ENCODE measurements at places on chromosomes 7 and 10.

DNA sequence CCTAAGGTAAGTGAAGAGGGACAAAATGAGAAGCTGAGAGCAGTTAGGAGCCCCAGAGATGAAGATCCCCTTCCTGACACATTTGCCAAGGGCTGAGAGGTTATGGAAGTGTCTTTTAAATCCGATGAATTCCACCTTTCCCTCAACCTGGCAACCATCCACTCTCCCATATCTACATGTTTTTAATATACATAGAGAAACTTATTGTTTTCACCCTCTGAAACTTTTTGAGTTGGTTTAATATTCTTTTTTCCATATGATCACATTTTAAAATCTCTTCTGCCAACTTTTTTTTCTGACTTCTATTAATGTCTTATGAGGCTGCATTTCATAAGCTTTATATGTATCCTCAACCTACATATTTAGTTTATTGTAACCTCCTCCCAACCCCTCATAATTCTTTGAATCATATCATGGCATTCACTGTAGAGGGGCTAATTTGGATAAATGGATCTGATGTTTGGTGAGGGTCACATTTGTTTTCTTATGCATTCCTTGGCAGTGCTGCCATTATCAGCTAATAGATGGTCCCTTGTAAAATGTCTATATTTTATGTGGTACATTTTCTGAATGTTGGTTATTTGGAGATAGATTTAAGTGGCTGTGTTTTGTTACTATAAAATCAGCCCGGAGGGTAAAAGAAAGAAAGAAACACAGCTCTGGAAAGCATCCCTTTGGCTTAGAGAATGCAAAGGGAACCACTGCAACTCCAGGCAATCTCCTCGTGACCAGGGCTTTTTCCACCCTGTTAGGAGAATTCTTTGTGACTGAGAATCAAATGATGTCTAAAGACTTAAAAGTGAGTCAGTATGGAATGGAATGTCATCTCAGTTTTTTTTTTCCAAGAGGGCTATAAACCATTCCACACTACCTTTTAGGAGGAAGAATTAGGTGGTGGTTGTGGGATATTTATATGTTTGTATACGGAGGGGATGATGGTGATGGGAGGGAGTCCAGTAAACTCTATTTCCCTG, 334.4 kb downstream of the SUGCT start:
- DNase-seq, result no peak

- DNase-seq, result no peak
Measured at GRCh38 chr7:25727446-25727845, 424.6 kb upstream of the NFE2L3 start.

- no peak for DNase-seq
Measured at GRCh38 chr7:84025332-84025927, 169.2 kb downstream of the SEMA3A start.

DNA sequence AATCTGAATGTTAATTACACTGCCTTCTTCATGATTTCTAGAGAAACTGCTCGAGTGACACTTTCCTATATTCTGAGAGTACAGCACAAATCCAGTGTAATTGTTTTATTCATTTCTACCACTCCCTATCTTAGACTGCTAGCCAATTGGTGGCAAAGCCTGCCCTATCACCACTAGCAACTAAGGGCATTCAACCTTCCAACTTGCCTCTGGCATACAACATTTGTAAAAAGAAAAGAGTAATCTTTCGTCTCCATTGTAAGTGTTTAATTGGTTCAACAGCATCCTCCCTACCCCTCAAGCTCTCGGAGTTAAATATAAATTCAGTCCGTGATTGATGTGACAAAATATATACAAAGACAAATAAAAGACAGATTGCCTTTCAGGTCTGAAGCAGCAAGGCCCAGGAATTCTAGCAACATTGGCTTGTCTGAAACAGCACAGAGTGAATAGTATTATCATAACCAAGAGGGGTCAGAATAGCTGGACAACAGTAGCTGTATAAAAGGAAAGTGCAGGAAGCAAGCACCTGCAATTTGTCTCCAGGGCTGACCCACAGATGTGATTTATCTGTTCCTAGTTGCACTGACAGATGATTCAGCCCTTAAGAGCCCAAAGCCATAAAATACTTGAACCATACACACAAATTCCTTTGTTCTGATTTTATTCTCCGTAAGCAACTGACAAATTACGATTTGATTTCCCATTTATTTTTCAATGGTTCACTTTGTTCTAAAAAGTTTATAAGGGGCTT, 47.6 kb upstream of the ANKRD1 start:
- no peak for DNase-seq

DNA sequence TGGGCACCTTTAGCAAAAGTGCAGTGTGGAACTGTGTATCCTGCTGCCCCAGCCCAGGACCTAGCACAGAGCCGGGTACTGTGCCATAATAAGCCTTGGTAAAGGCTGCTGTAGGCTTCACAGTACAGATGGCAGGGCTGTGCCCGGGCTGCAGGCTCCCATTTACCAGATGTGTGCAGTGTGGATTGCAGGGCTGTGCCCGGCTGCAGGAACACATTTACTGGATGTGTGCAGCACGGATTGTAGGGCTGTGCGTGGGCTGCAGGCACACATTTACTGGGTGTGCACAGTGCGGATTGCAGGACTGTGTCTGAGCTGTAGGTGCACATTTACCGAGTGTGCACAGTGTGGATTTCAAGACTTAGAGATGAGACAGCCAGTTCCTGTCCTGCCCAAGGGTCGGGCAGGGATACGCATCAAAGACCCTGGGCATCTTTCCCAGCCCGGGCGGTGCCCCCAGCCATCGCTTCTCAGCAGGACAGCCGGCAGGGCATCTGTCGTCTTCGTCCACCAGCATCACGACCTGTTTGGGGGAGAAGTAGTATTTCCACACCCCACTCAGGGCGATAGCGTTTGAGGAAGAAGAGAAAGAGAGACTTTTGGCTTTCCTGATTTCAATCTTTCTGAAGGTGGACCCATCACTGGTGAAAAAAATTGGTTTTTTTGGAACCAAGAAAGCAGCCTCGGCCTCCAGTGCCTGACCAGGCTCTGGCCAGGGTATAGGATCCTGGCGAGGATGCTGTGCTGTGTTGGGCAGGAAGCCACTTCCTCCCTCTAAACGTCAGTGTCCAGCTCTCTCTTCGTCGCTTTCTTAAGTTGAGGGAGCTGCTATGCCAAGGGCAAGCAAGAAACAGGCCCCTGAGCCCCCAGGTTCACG, 180.8 kb downstream of the CUX1 start:
- no peak for DNase-seq

DNA sequence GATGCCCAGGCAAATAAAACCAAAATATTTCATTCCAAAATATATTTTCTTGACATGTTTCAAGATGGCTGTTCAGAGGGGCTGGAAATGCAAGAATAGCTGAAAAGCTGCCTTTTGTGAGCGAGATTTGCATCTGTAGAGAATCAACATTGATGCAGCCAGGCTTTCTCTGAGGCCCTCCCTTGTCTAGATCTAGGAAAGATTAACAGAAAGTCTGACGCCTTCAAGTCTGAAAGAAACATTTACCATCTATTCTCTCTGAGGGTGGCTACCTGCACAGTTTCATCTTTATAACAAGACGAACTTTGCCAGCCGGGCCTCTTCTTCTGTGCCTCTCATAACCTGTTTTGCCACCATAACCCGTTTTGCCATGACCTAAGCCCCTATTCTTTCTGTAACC, 170.2 kb downstream of the AKR1D1 start:
- DNase-seq, result no peak

GRCh38 chr7:142997456-142997989, 29.4 kb downstream of the OR9A2 start:
- no peak for DNase-seq

GRCh38 chr10:53930648-53931047, 870.4 kb downstream of the PCDH15 start:
- DNase-seq, result no peak

GRCh38 chr7:43922726-43923125, 3.5 kb upstream of the UBE2D4 start:
- DNase-seq, result no peak

GRCh38 chr10:84820596-84820995, 492.2 kb downstream of the CCSER2 start:
- DNase-seq, result no peak

- DNase-seq, result no peak
Measured at GRCh38 chr10:5890452-5890915, 441 bp downstream of the FBH1 start.

Data from GM12891 (cell line).